Retina (tissue), 1 donor: ENCODE measurements at places on chromosomes 2 and 18.

DNA sequence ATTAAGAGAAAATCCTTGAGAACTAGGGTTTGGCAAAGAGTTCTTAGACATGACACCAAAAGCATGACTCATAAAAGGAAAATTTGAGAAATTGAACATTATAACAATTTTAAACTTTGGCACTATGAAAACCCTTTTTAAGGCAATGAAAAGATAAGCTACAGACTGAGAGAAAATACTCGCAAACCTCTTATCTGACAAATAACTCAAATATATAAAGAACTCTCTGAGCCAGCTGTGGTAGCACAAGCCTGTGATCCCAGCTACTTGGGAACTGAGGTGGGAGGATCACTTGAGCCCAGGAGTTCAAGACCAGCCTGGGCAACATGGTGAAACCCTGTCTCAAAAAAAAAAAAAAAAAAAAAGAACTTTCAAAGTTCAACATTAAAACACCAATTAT is 70.5 kb downstream of the FAM168B start:
- no peak for DNase-seq

GRCh38 chr2:87403893-87404175 is 344.1 kb upstream of the PLGLB2 start:
- peak; percentile 1 for DNase-seq

- no peak for DNase-seq
These were observed 45.9 kb downstream of the PIKFYVE start for GRCh38 chr2:208311954-208312353.

DNA sequence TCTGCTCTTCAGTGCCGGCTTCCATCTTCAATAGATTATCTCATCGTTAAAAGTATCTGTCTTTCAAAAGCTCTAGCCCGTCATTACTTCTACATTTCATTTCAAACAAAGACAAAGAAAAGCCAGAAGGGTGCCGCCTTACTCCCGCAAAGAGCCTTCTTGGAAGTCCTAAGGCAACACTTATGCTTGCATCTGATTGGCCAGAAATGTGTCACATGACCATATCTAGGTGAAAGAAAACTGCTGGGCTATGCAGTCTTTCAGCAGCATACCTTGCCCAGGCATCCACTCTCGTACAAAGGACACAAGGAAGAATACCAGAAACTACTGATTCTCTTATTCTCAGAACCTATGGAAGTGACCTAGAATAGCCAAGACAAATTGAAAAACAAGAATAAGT is 217.1 kb upstream of the SLC35G4 start:
- DNase-seq = peak; percentile 14

DNA sequence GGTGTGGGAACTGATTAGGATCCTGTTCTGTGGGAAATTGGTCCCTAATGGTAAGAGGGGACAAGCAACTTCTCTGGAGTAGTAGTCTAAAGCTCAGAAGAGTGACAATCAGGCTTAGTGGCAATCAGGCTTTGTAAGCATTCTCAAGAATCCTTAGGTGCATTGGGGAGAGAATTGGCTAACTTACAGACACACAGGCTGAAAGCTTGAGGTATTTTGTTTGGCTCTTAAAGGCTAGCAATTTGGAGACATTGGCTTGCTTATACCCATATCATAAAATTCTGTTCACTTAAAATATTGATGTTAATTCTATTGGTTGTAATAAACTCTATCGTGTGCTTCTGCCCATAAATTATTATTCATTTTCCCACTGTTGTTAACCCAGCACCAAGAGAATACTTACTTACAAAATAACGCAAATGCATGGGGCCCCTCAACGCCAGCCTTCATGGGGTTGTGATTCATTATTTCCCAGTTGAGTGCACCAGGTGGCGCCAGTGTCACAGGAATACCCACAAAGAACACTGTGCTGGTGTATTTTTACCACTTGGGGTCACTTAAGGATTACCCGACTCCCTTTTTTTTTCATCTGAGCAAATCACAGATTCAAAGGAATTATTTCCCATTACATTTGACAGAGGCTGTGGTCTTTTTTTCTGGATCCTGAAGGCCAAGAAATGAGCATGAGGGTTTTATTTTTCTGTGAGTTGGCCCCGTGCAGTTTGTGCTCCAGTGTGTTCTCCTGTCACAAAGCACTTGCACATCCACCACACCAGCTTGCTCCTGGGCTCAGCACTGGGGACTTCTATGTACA is 45.5 kb downstream of the DDX1 start:
- peak; percentile 85 for DNase-seq

- DNase-seq = no peak
These were observed 24.6 kb downstream of the ANO7 start for GRCh38 chr2:241213041-241213440.

GRCh38 chr2:207969249-207969648 is 56.1 kb downstream of the PLEKHM3 start:
- DNase-seq = no peak

- no peak for DNase-seq
These were observed 127.8 kb downstream of the TPGS2 start for GRCh38 chr18:36700955-36701354.

- DNase-seq = no peak
These were observed 129.8 kb upstream of the FSIP2 start for GRCh38 chr2:185608799-185609198.

- DNase-seq = no peak
These were observed 376.3 kb downstream of the ARHGAP15 start for GRCh38 chr2:143505542-143505941.

DNA sequence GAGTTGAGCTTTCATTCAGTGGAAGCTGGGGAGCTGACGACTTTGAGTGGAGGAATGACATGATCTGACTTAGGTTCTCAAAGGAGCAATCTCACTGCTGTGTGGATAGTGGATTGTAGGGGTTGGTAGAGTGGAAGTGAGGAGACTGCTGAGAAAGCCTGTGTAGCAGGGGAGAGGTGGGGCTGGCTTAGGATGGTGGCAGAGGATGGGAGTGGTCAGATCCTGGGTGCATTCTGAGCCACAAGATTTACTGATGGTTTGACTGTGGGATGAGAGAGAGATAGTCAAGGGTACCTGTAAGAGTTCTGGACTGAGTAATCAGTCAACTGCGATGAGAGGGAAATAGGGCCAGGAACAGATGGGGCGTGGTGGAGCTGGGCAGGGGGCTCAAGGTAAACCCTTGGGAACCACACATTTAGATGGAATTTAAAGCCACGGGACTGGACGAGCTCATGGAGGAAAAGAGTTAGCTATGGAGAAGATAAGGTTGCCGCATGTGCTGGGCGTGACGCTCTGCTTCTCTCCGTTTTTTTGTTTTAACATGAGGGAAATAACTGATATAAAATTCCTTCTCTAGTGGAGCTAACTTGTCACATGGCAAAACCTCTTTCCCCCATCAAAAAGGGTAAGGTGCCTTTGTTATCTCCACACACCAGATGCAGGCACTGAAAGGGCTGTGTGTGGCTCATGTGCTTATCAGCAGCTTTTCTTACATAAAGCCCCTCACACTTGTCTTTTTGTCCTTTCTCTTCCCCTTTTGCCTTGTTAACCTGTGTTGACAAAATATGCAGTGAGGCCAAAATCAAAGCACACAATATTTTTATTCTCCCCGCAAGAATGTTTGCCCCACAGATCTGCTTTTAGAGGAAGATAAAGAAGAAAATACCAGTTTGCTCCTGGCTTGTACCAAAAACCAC is 379.8 kb downstream of the TSN start:
- DNase-seq = no peak

DNA sequence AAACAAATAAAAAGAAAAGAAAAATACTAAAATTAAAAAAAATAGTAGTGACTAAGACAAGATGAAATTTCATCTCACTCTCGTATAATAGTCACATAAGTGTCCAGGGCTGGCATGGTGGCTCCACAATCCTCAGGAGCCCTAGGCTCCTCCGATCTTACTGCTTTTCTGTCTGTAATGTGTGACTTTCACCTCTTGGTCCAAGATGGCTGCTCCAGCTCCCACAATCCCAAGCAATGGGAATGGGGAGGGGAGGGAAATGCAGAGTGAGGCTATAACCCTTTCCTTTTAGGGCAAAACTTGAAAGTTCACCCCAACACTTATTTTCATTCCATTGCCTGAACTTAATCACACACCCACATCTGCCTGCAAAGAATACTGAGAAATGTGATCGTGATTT is 90.4 kb downstream of the MOGAT1 start:
- no peak for DNase-seq

DNA sequence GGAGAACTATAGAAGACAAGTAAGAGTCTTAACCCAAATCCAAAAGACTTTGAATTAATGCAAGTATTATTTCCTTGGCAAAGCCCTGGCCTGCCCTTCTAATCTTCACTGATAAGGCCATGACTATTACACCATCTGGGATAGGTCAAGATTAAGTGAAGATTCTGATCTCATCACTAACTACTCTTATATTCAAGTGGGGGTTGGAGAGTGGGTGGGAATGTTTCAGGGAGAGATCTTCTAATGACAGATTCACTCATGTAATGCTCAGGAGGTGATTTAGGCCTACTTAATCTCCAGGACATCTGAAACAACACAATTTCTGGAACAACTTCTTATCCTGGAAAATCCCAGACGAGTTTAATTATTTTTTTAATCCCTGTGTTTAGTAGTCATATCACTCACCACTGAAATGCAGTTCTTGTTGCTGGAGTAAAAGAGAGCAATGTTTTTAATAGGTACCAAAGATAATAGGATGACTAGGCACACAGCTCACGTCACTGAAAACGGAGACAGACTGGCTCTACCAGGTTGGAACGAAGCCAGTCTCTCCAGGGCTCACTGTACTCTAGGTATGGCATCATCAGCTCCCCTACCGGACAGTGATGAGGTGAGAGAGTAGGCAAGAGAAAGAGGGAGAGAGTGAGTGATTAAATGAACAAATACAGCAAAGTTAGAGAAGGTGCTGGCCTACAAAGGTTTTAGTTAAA is 133.1 kb downstream of the NCKAP5 start:
- no peak for DNase-seq

DNA sequence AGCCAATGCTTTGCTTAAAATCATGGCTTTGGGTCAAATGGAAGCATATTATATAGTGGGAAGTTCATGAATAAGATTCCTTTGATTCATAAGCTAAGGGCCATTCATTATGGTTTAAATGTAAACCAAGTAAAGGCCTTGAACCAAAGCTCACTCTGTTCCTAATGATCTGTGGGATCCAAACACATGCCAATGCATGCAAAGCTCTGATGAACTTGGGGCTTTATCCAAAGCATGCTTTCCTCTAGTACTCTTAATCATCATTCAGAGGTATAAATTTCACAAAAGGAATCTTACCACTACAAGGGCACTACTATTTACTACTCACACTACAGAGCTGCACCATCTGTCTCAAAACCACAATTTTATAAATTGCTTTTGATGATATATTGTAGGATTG is 102.8 kb upstream of the RBMS1 start:
- DNase-seq = no peak

DNA sequence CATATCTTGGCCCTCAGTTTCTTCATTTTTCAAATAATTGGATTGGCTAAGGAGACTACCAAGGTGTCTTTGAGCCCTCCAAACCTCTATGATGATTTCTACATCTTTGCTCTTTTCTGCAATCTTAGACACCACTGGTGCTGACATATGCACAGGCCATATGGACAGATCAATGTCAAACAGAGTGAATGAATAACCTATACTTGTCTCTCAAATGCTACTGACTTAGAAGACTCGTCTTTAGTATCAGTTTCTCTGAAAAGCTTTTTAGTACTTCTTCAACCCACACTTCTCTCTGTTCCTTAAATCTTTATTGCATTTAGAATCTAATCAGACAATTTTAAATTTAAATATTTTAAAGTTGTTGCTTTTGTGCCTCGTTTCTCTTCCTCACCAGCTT is 258.2 kb downstream of the LTBP1 start:
- no peak for DNase-seq

DNA sequence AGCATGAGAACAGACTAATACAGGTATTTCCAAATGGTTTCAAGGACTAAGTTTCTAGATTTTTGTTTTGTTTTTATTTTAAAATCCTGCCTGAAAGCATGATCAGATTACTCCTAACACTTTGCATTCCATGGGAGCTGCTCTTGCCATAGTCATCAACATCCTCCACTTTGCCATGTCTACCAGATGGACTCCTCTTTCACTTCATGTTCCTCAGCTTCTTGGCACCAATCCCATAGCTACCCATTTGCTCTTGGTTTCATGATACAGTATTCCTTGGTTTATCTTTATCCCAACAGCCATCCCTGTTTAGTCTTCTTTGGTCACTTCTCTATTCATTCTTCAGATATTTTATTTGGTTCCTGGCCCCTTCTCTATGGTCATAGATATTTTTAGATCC is 154.2 kb upstream of the CCDC195 start:
- no peak for DNase-seq

GRCh38 chr2:43136011-43136799 is 90.2 kb downstream of the ZFP36L2 start:
- DNase-seq = no peak

GRCh38 chr2:36615222-36615621 is 17.3 kb upstream of the FEZ2 start:
- DNase-seq = no peak

- DNase-seq = no peak
These were observed 142.9 kb upstream of the NXPH2 start for GRCh38 chr2:138922973-138923563.

- peak; percentile 67 for DNase-seq
These were observed 778 bp downstream of the MFSD2B start for GRCh38 chr2:24010477-24011249.

GRCh38 chr18:35920623-35921022 is 51.9 kb upstream of the RMP24 start:
- no peak for DNase-seq

- no peak for DNase-seq
These were observed 226.1 kb downstream of the DYSF start for GRCh38 chr2:71679491-71679890.

DNA sequence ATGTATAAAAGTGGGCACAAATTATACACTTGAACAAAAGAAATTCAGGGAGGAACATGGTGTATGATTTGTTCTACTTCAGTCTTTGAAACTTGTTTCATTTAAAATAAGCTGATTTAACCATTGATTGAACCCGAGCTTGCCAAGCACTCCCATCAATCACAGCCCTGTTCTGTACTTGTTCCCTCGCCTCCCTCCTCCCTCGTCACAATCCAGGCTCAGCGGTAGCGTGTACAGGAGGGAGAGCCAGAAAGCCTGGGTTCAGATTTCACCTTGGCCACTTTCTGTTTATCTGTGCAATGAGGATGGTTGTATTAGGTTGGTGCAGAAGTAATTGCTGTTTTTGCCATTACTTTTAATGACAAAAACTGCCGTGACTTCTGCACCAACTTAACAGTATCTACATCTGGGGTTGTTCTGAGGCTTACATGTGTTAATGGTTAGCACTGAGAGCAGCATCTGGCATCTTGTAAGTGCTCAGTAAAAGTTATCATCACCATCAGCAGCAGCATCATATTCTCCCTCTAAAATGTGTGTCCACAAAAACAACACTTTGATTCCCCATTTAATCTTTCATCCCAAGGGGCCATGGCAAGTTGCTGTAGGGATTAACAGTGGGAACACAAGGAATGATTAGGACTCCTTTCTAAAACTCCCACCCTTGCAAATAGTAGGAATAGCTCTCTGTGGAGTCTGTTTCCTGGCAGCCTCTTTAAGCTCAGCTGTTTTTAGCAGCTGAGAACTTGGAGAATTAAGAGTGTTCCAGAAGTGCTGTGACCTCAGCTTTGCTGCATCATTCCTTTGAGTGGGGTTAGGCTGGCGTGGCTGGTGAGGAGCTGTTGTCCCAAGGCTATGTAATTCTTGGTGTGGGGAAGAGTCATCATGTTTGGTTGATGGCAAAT is 4.7 kb downstream of the DPYSL5 start:
- no peak for DNase-seq
